Natural killer cell (primary cell): ENCODE measurements at places on chromosomes 4 and X. TPM values are rescaled to one million over a fixed set of nuclear protein-coding genes. Genes with fewer than 3 reads are reported as not detected.

DNA sequence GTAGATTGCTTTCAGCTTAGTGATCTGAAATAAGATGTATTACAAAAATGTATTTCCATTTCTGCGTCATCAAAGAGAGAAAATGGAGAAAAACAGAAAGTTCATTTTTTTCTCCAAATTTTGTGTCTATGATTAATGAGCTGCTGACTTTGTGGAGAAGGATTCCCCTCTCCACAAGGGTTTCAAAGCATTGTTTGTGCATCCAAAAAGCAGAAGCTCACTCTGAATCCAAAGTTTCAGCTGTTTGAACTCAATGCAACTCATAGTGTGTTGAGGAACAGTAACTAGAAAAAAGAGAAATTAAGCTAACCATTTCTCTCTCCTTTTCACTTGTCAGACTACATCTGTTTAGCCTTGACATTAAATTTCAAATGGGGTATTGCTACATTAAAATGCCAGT lies 62.9 kb upstream of the SLC7A11 start:
- DNase-seq, result no peak
- H3K27ac ChIP-seq, result no peak overlapping the region
- H3K27me3 ChIP-seq, result no peaks in the 10 kb centered on the region
- H3K36me3 ChIP-seq, result no peaks in the 10 kb centered on the region
- H3K4me3 ChIP-seq, result no peak overlapping the region
- H3K4me1 ChIP-seq, result no peaks in the 10 kb centered on the region

DNA sequence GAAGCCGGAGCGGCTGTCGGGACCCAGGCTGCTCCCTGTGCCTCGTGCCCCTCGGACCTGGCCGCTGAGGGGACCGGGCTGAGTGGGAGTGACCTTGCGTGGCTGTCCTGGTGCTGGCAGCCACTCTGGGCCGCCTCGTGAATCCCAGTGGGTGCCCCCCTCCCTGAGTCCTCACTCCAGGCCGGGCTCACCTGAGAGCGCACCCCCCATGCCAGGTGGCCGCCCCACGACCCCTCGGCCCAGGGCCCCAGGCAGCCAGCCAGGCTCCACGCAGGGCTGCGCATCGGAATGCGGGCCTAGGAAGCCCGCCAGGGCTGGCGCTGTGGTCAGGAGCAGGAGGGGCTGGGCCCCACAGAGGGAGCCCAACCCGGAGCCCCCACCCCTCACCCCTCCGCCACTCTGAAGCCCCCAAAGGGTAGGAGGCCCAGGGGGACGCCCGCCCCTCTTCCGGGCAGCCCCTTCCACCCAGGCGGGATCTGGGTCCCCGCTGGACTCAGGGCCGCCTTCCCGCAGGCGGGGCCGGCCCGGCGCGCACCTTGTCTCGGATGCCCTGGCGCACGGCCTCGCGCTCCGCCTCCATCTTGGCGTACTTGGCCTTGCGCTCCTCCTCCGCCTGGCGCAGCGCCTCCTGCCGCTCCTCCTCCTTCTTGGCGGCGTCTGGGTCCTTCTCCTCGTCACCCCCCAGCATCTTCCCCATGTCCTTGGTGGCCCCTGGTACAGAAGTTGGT lies 33.9 kb downstream of the CPLX1 start:
- peaks cover 26% of the 10 kb centered on the region for H3K27me3 ChIP-seq
- peaks cover 16% of the 10 kb centered on the region for H3K4me1 ChIP-seq
- no peaks in the 10 kb centered on the region for H3K36me3 ChIP-seq
- H3K27ac ChIP-seq, result no peak overlapping the region
- DNase-seq, result peak; percentile 62

DNA sequence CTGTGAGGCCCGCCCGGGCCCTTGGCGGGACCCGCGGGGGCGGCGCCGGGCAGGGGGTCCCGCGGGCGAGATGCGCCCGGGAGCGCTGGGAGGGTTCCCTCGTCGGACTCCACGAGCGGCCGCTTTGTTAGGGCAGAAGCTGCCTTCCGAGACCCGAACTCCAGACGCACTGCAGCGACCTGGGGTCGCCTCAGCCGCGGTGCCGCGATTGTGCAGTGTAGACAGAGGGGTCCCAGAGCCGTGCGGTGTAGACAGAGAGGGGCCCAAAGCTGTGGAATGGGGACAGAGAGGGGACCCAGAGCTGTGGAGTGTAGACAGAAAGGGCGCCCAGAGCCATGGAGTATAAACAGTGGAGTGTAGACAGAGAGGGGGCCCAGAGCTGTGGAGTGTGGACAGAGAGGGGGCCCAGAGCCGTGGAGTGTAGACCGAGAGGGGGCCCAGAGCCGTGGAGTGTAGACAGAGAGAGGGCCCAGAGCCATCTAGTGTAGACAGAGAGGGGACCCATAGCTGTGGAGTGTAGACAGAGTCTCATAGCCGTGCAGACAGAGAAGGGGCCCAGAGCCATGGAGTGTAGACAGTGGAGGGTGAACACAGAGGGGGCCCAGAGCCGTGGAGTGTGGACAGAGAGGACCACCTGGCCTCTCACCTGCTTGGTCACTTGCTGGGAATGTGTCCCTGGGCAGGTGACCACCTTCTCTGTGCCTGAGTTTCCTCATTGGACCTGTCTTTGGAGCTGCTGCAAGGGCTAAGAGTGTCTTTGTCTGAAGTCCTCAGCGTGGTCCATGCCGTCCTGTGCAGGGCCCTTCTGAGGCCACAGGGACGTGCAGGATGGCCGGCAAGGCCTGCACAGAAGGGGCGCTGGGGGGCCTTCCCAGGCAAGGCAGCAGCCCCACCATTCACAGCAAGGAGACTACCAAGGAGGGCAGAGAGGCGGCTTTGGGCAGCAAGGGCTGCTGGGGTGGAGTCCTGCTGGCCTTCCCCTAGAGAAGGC lies 875 bp downstream of the RGS12 start:
- peak overlapping the region; percentile 27 for H3K4me3 ChIP-seq
- no peak overlapping the region for H3K27ac ChIP-seq
- H3K36me3 ChIP-seq, result no peaks in the 10 kb centered on the region
- no peak for DNase-seq
- peaks cover 19% of the 10 kb centered on the region for H3K4me1 ChIP-seq

DNA sequence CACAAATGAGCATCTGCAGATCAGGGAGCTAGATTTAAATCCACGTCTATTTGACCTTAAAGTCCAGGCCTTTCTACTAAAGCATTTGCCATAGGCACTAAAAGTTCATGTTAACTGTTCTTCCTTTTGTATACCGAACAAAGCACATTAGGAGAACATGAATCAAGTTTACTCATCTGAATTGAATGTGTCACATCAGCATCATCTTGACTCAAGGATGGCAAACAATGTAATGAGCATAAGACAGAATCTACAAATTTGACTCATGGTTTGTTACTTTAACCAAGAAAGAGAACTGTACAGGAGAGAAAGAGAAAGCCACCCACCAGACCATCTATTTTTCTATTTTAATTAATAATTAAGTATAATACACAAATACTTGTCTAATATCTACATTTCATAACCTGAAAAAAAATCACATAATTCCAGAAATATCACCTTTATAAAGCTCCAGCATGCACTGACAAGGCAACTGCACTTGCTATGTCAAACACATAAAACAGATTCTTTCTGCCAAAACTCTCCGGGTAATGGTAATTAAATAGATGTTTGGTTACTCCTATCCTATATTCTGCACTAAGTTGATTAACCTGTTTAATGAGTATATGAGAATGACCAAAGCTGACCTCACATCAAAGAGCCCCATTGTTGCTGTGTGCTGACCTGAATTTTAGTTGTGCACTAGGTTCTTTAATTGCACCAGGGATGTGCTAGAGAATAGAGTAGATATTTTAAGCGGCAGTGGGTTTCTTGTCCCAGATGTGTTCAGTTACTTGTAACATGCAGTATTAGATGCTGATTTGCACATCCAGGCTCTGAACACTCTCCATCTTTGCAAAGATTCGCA lies 42.5 kb upstream of the LEF1 start:
- H3K27me3 ChIP-seq, result no peaks in the 10 kb centered on the region
- no peak overlapping the region for H3K27ac ChIP-seq

DNA sequence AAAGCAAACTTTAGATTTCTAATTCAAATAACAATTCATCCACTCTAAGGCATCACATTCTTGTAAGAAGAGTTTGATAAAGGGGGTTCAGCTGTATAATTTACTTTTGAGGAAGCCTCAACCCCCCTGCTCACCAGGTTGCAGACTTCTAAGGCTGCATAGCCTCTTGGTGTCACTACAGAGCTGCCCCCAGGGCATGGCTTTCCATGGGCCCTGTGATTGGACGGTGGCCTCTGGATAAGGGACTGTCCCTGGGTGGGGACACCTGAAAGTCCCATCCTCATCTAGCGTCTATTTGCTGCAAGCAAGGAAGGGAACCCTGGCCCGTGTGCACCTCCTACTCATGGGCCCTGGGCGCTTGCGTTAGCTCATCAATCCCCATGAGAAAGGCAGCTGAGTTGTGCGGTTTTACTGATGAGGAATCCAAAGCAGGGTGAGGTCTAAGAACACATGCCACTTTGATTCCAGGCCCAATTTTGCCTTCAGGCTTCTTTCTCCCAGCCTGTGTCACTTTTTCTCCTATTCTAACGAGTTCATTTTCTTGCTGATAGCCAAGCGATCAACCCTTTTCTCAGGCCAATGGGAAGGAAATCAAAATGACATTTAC lies 51.8 kb downstream of the SCML1 start:
- no peak overlapping the region for H3K4me3 ChIP-seq
- no peaks in the 10 kb centered on the region for H3K4me1 ChIP-seq
- DNase-seq, result no peak

GRCh38 chr4:77913348-77913747 lies 50.7 kb downstream of the MRPL1 start:
- no peaks in the 10 kb centered on the region for H3K4me1 ChIP-seq
- H3K4me3 ChIP-seq, result no peak overlapping the region
- DNase-seq, result no peak
- H3K36me3 ChIP-seq, result peaks cover 9% of the 10 kb centered on the region

DNA sequence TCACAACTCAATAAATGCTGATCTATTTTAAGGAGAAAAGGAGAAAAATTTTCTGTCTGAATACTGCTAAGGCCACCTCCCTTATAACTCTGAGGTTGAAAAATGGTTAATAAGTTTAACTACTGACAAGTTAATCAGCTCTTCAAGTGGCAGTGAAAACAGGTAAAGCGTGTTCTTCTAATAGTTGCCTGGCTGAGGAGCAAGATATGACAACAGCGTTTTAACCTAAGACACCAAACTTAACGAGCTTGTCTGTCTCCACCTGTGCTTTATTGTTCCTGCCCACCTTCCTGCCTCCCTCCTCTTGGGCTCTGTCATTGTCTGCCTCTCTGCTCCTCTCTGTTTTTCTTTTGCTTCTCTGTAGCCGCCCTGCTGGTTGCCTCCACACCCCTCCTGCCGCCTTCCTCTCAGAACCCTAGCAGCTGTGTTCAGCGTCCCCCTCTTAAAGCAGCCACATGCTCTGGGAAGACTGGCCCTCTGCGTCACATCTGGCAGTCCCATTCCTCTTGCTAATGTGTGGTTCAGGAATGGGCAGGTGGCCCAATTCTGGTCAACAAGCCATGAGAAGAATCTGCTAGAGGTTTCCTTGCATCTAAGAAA lies 4.3 kb upstream of the TSPAN5 start:
- H3K27ac ChIP-seq, result peak overlapping the region; percentile 78
- no peak for DNase-seq
- H3K4me3 ChIP-seq, result no peak overlapping the region

DNA sequence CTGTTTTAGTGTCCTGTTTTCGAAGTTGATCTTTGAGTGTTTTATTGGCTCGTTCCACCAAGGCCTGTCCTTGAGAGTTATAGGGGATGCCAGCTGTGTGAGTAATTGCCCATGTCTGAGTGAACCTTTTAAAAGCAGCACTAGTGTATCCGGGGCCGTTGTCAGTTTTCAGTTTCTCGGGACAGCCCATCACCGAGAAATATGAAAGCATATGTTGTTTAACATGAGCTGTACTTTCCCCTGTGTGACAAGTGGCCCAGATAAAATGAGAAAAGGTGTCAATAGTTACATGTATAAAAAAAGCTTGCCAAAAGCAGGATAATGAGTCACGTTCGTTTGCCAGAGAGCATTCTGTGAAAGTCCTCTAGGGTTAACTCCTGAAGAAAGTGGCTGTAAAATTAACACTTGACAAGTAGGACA lies 48.6 kb upstream of the RASSF6 start:
- no peaks in the 10 kb centered on the region for H3K4me1 ChIP-seq
- H3K4me3 ChIP-seq, result no peak overlapping the region
- no peaks in the 10 kb centered on the region for H3K27me3 ChIP-seq
- H3K36me3 ChIP-seq, result no peaks in the 10 kb centered on the region
- DNase-seq, result no peak

DNA sequence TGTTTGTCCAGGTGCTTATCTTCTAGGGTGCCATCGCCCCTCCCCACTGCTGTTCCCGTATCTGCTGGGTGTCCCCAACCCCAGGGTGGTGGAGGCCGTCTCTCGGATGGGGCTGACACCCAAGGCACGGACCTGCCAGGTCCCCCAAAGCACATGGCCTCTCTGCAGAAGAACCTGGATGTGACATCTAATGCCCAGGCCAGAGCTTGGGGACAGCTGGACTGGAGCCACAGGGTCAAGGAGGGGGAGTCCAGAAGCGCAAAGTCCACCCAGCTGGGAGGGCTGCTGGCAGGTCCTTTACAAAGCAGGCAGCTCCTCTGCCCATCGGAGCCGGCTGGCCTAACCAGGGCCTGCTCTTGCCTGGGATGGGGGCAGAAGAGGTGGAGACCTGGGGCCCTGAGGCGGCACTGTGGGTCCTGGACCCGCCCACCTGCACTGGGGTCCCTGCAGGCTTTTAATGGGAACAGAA lies 751 bp upstream of the DOK7 start:
- H3K27ac ChIP-seq, result no peak overlapping the region
- H3K4me3 ChIP-seq, result no peak overlapping the region
- no peaks in the 10 kb centered on the region for H3K36me3 ChIP-seq
- DNase-seq, result no peak

- H3K4me1 ChIP-seq, result no peaks in the 10 kb centered on the region
- H3K4me3 ChIP-seq, result no peak overlapping the region
- H3K36me3 ChIP-seq, result no peaks in the 10 kb centered on the region
- no peak for DNase-seq
These were observed 43.0 kb downstream of the C4orf33 start for GRCh38 chr4:129138810-129139496.

- H3K4me1 ChIP-seq, result no peaks in the 10 kb centered on the region
- H3K27me3 ChIP-seq, result no peaks in the 10 kb centered on the region
- no peak overlapping the region for H3K27ac ChIP-seq
- no peak for DNase-seq
- H3K4me3 ChIP-seq, result no peak overlapping the region
- no peaks in the 10 kb centered on the region for H3K36me3 ChIP-seq
These were observed 53.7 kb downstream of the KDM5C start for GRCh38 chrX:53171356-53171755.

GRCh38 chr4:120053911-120054310 lies 12.7 kb downstream of the MAD2L1 start:
- DNase-seq, result no peak
- no peak overlapping the region for H3K4me3 ChIP-seq
- H3K27ac ChIP-seq, result no peak overlapping the region
- H3K36me3 ChIP-seq, result no peaks in the 10 kb centered on the region

- H3K4me1 ChIP-seq, result no peaks in the 10 kb centered on the region
- no peaks in the 10 kb centered on the region for H3K27me3 ChIP-seq
- H3K36me3 ChIP-seq, result no peaks in the 10 kb centered on the region
- no peak overlapping the region for H3K27ac ChIP-seq
- H3K4me3 ChIP-seq, result no peak overlapping the region
These were observed 783.5 kb upstream of the MAGEB2 start for GRCh38 chrX:29431895-29432294.

- no peak for DNase-seq
- no peak overlapping the region for H3K4me3 ChIP-seq
- no peak overlapping the region for H3K27ac ChIP-seq
- no peaks in the 10 kb centered on the region for H3K36me3 ChIP-seq
- H3K27me3 ChIP-seq, result no peaks in the 10 kb centered on the region
- no peaks in the 10 kb centered on the region for H3K4me1 ChIP-seq
These were observed 22.7 kb downstream of the EMCN start for GRCh38 chr4:100495074-100495473.

The PIGA gene
- total RNA-seq, result 111 TPM

The ZNF141 gene
- 20.1 TPM for total RNA-seq

The GPRASP2 gene
- total RNA-seq, result 0.43 TPM

The TMEM31 gene
- not detected for total RNA-seq

The FOXR2 gene
- total RNA-seq, result not detected
